Thoracic aorta endothelial cell (primary cell): ENCODE measurements at places on chromosomes 16 and 17. TPM values are rescaled to one million over a fixed set of nuclear protein-coding genes. Genes with fewer than 3 reads are reported as not detected.

Gene ACOX1
- total RNA-seq: 64.3 and 67.8 TPM in 2 replicates

Gene RNF157
- total RNA-seq: 0.22 and 0.93 TPM in 2 replicates

Gene CCL1
- total RNA-seq: not detected in 2 replicates

Gene PRDM7
- total RNA-seq: not detected in 2 replicates

Gene UTS2R
- not detected in 2 replicates for total RNA-seq

Gene C17orf78
- total RNA-seq: not detected in 2 replicates

Gene SLC38A8
- total RNA-seq: not detected in 2 replicates

Gene KCTD13
- 10.5 and 11.6 TPM in 2 replicates for total RNA-seq

Gene USP7
- 129 and 130 TPM in 2 replicates for total RNA-seq

Gene SKAP1
- 0.36 TPM in 1 of 2 replicates, not detected in the other for total RNA-seq

Gene ASPHD1
- total RNA-seq: 0.93 TPM in 2 replicates

Gene POLG2
- 12.0 and 12.1 TPM in 2 replicates for total RNA-seq

Gene CDRT15
- total RNA-seq: not detected in 2 replicates

Gene AHSP
- total RNA-seq: not detected in 2 replicates

Gene PPP1R1B
- not detected in 2 replicates for total RNA-seq

Gene COG1
- total RNA-seq: 20.6 and 24.5 TPM in 2 replicates

Gene TMEM238L
- not detected in 2 replicates for total RNA-seq

Gene SMIM5
- total RNA-seq: under 0.01 TPM in 1 of 2 replicates, not detected in the other

Gene PMP22
- total RNA-seq: 59.7 and 74.5 TPM in 2 replicates

Gene DRC7
- 0.07 TPM in 1 of 2 replicates, not detected in the other for total RNA-seq

Gene FOXL1
- 2.0 and 4.2 TPM in 2 replicates for total RNA-seq

Gene CACNG5
- not detected in 2 replicates for total RNA-seq

Gene MYOCD
- total RNA-seq: not detected in 2 replicates

Gene GPR179
- not detected in 2 replicates for total RNA-seq

Gene NOL3
- total RNA-seq: 7.0 and 8.2 TPM in 2 replicates

Gene ESRP2
- 0.36 and 0.53 TPM in 2 replicates for total RNA-seq

Gene TMEM132E
- not detected in 2 replicates for total RNA-seq

Gene HNF1B
- total RNA-seq: not detected in 2 replicates

Gene UNC13D
- total RNA-seq: 3.5 and 3.7 TPM in 2 replicates

Gene KRTAP1-5
- not detected in 2 replicates for total RNA-seq

Gene CES5A
- total RNA-seq: not detected in 2 replicates

Gene SAMD14
- 3.1 and 3.7 TPM in 2 replicates for total RNA-seq

Gene ETV4
- total RNA-seq: 15.6 and 27.8 TPM in 2 replicates

Gene ZNF287
- total RNA-seq: 3.5 and 3.6 TPM in 2 replicates

Gene CTRB2
- total RNA-seq: not detected in 2 replicates

Gene STAC2
- total RNA-seq: not detected in 2 replicates

Gene FTSJ3
- total RNA-seq: 51.0 and 64.9 TPM in 2 replicates

Gene NHLRC4
- total RNA-seq: 0.86 and 1.1 TPM in 2 replicates

Gene SP6
- total RNA-seq: 1.7 and 2.4 TPM in 2 replicates

Gene ALDH3A1
- total RNA-seq: 0.93 and 2.1 TPM in 2 replicates

Gene ADGRG3
- total RNA-seq: not detected in 2 replicates

Gene RARA
- total RNA-seq: 18.5 and 21.0 TPM in 2 replicates

Gene HBM
- not detected in 2 replicates for total RNA-seq

Gene CSF3
- total RNA-seq: 0.80 and 8.0 TPM in 2 replicates

Gene HOXB3
- 15.2 and 47.1 TPM in 2 replicates for total RNA-seq

Gene TAT
- total RNA-seq: not detected in 2 replicates

Gene GPS1
- total RNA-seq: 82.2 and 98.8 TPM in 2 replicates

Gene CSH2
- not detected in 2 replicates for total RNA-seq

Gene KIAA0753
- total RNA-seq: 21.5 and 23.5 TPM in 2 replicates

Gene BAHCC1
- total RNA-seq: 6.0 and 10.3 TPM in 2 replicates

Gene KRT31
- total RNA-seq: not detected in 2 replicates

Gene METRN
- 9.4 and 18.7 TPM in 2 replicates for total RNA-seq

Gene NEURL4
- total RNA-seq: 17.3 and 23.5 TPM in 2 replicates

Gene GGNBP2
- 64.8 and 65.8 TPM in 2 replicates for total RNA-seq

Gene CHD9NB
- 1.4 and 1.5 TPM in 2 replicates for total RNA-seq
